ENCODE measurements at places on chromosomes 11 and 22. TPM values are rescaled to one million over a fixed set of nuclear protein-coding genes. Genes with fewer than 3 reads are reported as not detected.

The RTN4R gene
- polyA plus RNA-seq = 1.9 TPM

The FOLR2 gene
- polyA plus RNA-seq = 2.8 TPM

The DBX1 gene
- not detected for polyA plus RNA-seq

The PATE4 gene
- not detected for polyA plus RNA-seq

The DEFB131B gene
- polyA plus RNA-seq = not detected

The PARVG gene
- 4.4 TPM for polyA plus RNA-seq

The CDC42EP1 gene
- polyA plus RNA-seq = 64.3 TPM

The MYO18B gene
- 0.29 TPM for polyA plus RNA-seq

The MISFA gene
- 1.4 TPM for polyA plus RNA-seq

The DENND5A gene
- polyA plus RNA-seq = 6.9 TPM

The TYMP gene
- polyA plus RNA-seq = 35.7 TPM

The TP53AIP1 gene
- polyA plus RNA-seq = 39.4 TPM

The HSPB2 gene
- polyA plus RNA-seq = 2.0 TPM
